Activated CD4-positive, alpha-beta T cell treated with anti-CD3 and anti-CD28 coated beads, Interleukin-2, Interleukin-4, amounts not matched to agents 100 ng/mL and 50 ng/mL, durations not matched to agents 16 hours and 8 hours (primary cell): ENCODE measurements at places on chromosomes 16 and 17.

DNA sequence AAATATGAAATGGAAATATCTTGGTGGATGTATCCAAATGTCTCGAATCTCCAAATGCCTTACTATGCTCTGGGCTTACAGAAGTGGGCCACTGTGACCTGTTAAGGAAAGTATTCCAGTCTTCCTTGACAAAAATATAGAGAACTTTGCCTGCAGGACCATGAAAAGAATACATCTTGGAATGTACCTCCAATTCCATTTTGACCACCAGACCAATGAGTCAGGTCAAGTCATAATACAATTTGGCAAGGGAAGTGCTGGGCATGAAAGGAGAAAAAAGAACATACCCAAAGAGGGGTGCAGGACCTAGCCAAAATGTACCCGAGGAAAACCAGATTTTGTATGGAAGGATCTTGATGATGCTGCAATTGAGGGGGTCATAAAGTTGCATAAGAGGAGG, 1153.7 kb upstream of the GOT2 start:
- DNase-seq: no peak

DNA sequence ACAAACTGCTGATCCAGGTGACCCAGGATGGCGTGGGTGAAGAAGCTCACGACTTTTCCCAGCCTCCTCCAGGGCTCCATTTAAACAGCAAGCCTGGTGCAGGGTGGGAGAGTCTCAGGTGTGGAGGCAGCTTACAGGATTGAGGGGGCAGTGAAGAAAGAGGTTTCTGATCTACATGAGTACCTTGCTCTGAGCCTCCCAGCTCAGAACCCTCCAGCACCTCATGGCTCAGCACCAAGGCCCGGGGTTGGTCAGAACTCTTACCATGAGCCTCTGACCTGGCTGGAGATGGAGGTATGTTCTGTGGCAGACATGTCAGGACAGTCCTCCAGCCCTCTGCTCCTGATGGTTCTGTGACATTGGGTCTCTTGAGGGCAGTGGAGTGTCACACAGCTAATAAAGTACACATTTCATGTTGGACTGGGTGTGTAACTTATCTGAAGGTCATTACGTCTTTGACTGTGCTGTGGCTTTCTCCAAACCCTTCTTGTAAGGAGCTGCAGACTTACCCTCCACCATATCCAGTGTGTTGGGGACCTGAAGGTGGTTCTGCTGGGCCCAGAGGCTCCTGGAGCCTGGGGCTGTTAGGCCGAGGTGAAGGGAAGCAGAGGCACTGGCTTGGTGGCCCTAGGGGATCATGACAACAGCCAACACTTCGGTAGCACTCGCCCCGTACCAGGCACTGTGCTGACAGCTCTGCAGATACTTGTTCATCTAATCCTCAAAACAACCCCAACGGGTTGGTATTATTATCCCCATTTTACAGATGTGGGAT, 3.8 kb upstream of the DCAF7 start:
- no peak for DNase-seq

DNA sequence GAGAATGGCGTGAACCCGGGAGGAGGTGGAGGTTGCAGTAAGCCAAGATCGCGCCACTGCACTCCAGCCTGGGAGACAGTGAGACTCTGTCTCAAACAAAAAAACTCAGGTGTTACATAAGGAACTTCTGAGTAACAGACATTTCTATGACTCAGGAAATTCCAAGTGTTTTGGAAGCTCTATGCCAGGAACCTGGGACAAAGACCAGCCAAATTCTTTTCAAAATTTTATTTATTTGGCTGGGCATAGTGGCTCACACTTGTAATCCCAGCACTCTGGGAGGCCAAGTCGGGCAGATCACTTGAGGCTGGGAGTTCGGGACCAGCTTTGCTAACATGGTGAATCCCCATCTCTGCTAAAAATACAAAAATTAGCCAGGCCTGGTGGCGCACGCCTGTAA, 5.2 kb upstream of the SH2B1 start:
- no peak for DNase-seq

DNA sequence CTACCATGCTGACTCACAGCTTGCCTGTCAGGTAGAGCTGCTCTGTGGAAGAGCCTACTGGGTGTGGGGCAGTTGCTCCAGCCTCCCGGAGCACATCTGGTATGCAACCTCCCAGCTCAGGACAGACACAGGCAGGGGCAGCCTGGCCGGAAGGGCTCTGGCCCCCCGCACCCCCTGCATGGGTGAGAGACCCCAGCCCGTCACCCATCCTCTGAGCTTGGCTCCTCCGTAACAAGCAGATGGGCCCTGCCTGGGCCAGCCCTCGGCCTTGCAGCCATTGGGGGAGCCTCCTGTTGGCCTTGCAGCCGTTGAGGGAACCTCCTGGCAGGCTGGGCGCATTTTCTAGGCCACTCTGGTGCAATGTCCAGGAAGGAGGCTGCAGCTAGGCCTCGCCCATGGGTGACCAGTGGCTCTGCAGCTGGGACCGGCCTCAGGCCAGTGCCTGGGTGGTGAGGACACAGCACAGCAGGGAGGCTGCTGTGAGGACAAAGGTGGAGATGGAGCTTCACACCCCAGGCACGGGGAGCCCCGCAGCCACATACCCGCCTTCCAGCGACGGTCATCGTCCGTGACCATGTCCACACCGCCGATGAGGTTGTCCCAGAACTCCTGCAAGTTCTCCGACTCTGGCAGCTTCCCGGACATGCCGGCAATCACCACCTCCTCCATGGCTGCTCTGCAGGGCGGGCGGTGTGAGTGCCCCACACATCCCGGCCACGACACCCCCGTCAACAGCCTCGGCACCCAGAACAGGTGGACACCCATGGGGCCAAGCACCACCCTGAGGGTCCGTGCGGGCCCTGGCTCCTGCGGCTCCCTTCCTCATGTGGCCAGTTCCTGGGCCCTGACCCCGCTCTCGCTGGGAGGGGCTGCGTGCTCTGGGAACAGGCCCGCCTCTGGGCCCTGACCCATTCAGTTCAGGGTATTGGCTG, 2.0 kb downstream of the FASN start:
- no peak for DNase-seq

DNA sequence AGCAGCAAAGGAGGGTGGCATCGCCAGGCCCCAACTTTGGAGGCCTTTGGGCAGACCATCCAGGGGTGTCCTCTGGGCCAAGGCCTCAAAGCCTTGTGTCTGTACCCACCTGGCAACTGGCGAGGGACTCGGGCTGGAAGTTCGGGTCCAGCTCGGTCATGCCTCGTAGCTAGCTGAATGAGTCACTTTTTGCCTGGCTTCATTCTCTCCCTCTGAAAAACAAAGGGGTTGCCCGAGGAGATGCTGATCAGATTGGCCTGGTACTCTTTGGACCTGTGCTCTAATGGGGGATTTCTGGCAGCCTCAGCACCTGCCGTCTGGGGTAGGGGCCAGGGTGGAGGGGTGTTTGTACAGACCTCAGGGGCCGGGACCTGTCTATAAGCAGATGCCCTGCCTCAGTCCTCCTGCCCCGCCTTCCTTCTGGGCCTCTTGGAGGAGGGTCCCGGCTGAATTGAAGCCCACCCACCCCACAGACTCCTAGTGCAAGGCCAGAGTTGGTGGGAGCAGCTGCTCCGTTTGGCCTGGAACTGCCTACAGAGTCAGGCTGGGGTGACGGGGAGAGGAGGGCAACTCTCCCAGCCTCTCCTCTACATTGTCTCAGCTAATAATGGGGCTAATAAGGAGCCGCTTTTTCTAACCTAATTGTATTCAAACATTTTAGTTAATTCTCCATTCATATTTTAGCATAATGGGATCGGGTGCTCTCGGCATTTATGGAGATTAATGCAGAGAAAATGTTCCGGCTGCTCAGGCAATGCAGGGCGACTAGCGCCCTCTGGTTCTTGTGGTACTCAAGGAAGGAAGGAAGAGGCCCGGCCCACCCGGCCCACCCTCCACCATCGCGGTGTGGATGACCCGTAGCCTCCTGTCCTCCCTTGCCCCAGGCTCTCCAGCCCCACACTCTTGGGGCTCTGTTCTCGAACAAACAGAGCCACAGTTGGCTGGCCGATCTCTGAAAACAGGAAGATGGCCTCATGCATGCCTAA, 21.4 kb upstream of the ABCC3 start:
- DNase-seq: no peak
